Karpas-422 (cell line): ENCODE measurements at places on chromosomes 7 and 10. TPM values are rescaled to one million over a fixed set of nuclear protein-coding genes. Genes with fewer than 3 reads are reported as not detected.

Gene TFR2
- total RNA-seq, result 4.2 and 12.0 TPM in 2 replicates

Gene CXCL12
- not detected in 2 replicates for total RNA-seq

Gene CFTR
- not detected in 2 replicates for total RNA-seq

Gene SLC39A12
- not detected in 2 replicates for total RNA-seq

Gene HOXA11
- total RNA-seq, result not detected in 2 replicates

Gene VSTM4
- not detected in 2 replicates for total RNA-seq

Gene PLCE1
- not detected in 2 replicates for total RNA-seq

Gene PRSS1
- total RNA-seq, result not detected in 2 replicates

Gene ABCC2
- 0.07 and 1.4 TPM in 2 replicates for total RNA-seq

Gene OGDHL
- 0.75 and 1.8 TPM in 2 replicates for total RNA-seq

Gene CHAT
- total RNA-seq, result not detected in 2 replicates

Gene ANLN
- total RNA-seq, result 23.1 and 27.5 TPM in 2 replicates

Gene CDHR1
- not detected in 2 replicates for total RNA-seq

Gene GSTO2
- 0.43 and 1.3 TPM in 2 replicates for total RNA-seq

Gene PPP1R3C
- total RNA-seq, result not detected in 2 replicates

Gene PNLIPRP2
- total RNA-seq, result not detected in 2 replicates

Gene GJD4
- total RNA-seq, result not detected in 2 replicates

DNA sequence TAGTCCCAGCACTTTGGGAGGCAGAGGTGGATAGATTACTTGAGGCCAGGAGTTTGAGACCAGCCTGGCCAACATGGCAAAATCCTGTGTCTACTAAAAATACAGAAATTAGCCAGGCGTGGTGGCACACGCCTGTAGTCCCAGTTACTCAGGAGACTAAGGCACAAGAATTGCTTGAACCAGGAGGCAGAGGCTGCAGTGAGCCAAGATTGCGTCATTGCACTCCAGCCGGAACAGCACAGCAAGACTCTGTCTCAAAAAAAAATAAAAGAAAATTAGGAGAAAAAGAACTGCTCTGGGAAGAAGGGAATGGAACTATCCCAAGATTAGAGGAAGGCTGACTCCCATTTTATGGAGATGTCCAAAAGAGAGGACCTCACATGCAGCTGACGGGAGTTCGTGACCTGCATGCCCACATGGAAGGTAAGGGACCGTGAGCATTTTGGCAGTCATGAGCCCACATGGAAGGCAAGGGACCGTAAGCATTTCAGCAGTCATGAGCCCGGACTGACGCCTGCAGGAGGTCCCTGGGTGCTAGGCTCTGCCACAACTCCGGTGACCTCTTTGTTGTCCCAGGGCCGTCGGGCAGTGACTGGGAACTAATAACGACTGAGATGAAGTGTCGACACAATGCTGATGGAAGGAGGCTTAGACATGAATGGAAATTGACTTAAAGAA, 18.6 kb upstream of the GTPBP4 start:
- no peak for DNase-seq

DNA sequence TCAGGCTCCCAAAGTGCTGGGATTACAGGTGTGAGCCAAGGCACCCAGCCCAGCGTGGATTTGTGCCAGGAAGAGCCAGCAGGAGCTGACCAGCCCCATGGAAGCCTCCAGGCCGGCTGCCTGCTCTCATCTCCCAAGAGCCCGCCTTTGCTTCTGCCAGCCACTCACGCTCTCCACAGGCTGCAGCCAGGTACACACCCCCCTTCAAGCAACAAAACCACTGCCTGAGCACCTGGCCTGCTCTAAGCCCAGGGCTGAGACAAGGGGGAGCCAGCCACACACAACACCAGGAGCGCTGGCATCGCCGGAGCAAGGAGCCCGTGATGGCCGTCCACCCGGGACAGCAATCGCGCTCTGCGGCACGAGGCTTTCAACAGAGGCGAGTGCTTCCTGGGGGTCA, 34.5 kb downstream of the MAD1L1 start:
- DNase-seq, result no peak

DNA sequence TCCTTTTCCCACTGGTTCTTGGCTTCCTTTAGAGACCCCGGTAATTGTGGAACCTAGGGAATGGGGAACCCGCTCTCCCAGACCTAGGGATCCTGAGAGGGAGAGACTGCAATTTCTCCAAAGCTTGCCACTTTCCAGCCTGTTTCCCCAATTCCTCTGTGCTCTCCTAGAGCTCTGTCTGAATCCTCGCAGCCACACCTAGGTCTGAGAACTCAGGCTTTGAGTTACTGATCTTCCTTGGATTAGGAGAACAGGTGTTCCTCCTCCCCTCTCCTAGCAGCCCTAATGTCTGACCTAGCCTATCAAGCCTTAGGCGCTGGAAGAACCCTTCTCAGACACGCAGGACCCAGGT, 20.0 kb downstream of the WNT8B start:
- DNase-seq, result no peak

- no peak for DNase-seq
Observed at GRCh38 chr7:157667731-157668130, 330.9 kb downstream of the DNAJB6 start.

DNA sequence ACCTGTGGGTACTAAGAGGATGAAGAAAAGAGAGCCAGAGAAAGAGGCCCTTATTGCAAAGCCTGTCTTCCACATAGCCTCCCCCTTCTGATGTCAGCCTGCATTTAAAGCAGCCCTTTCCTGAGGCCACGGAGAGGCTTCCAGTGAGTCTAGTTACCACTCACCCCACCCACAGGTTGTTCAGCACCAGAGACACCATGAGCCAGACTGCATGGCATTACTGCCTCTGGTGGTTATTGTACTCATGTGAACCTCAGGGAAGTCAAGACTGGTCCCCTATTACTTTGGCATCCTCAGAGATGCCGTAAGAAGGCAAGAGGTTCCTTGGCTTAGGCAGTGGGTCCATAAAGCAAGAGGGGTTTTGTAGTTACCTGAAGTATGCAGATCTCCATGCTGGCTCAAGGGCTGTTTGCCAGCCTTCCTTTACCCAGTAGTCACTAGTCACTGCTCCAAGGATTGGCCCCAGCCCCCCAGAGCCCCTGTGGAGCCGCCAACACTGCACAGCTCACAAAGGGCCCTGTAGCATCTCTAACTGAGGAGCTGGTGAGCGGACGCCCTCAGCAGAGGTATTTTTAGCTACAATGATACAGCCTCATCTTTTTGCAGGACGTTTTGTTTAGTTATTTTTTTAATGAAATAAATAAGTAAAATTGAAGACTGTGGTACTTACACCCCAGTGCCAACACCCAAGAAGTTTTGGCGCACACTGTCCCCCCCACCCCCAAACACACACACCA, 20.7 kb downstream of the LRRC4 start:
- peak; percentile 86 for DNase-seq

GRCh38 chr7:138023618-138024342, 21.9 kb upstream of the CREB3L2 start:
- DNase-seq, result no peak

- no peak for DNase-seq
Observed at GRCh38 chr10:102233997-102234396, 7.3 kb downstream of the PITX3 start.

GRCh38 chr7:123133924-123134323, 65.8 kb downstream of the SLC13A1 start:
- no peak for DNase-seq

DNA sequence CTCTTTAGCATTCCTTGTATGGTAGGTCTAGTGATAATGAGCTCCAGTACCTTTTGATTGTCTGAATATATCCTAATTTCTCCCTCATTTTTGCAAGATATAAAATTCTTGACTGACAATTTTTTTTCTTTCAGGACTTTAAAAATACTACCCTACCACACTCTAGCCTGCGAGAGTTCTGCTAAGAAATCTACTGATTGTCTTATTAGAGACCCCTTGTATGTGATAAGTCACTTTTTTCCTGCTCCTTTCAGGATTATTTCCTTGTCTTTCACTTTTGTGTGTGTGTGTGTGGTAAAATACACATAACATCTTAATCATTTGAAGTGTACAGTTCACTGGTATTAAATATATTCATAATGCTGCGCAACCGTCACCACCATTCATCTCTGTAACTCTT, 68.7 kb upstream of the PPP1R9A start:
- no peak for DNase-seq

- DNase-seq, result no peak
Observed at GRCh38 chr7:44280636-44280992, 44.8 kb downstream of the CAMK2B start.

- DNase-seq, result no peak
Observed at GRCh38 chr10:131660427-131660826, 240.4 kb upstream of the PPP2R2D start.

DNA sequence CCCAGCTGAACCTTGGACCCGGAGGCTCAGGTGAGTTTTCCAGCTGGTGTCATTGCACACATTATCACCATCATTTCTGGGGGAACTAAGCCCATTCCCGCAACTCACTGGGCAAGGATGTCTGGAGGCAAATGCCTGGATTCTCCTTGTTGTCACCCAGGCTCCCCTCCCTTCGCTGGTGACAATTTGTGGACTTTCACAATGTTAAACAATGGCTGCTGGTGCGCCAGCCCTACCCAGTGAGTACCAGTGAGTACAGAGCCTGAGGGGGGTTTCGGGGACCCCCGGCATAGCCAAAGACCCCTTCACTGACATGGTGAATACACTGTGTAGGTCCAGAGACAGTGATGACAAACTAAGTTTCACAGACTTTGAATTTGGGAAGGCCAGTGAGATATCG, 189.2 kb downstream of the ADARB2 start:
- DNase-seq, result no peak

DNA sequence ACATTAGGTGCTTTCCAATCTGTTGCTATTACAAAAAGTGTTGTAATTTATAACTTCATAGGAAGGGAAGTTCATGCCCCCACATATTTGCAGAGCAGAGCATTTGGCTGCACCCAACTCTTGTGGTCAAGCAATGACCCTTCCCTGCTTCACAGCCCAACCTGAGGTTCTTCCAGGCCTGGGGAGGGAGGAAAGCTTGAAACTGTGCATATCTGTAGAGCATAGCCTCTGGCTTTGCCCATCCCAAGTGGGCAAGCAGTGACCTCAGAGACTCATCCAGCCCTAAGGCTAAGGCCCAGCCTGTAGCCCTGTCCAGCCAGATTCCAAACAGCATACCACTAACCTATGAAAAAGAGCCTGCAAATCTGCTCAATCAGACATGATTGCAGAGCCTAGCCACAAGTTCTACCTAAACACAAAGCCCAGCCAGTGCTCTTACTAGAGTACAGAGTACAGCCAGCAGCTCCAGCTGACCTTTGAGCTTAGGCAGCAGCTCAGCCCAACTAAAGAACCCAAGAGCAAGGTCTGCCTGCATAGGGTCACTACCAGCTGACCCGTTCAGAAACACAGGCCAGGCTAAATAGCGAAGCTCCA, 14.4 kb upstream of the GSTK1 start:
- DNase-seq, result no peak

GRCh38 chr10:78171633-78172400, 138.2 kb downstream of the RPS24 start:
- peak; percentile 65 for DNase-seq

- no peak for DNase-seq
Observed at GRCh38 chr7:106657085-106657991, 3.6 kb downstream of the CCDC71L start.

- peak; percentile 51 for DNase-seq
Observed at GRCh38 chr10:63767138-63767801, 246.1 kb downstream of the REEP3 start.

DNA sequence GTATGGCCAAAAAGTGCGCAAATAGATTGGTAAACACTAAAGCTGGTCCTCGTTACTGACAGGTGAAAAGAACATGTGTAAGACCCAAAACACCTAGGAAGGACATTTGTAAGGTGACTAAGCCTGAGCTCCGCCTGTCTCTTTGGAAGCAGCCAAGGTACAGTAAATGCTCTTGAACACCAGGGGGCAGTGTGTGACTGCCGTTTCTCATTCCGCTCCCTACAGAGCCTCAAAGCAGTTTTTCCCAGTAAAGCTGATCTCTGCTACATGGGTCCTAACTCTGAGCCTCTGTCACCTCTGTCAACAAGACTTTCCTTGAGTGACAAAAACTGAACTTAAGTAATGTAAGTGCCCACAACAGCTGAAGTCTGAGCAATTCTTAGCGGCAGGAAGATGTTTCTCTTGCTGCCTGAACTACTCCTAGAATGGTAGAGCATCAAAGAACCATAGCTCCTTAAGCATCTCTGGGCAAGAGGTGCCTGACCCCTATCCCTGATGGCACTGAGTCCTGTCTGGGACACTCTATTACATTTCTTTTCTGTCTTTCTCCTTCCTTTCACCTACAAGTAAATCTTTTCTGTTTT, 238.0 kb upstream of the INHBA start:
- peak; percentile 85 for DNase-seq

DNA sequence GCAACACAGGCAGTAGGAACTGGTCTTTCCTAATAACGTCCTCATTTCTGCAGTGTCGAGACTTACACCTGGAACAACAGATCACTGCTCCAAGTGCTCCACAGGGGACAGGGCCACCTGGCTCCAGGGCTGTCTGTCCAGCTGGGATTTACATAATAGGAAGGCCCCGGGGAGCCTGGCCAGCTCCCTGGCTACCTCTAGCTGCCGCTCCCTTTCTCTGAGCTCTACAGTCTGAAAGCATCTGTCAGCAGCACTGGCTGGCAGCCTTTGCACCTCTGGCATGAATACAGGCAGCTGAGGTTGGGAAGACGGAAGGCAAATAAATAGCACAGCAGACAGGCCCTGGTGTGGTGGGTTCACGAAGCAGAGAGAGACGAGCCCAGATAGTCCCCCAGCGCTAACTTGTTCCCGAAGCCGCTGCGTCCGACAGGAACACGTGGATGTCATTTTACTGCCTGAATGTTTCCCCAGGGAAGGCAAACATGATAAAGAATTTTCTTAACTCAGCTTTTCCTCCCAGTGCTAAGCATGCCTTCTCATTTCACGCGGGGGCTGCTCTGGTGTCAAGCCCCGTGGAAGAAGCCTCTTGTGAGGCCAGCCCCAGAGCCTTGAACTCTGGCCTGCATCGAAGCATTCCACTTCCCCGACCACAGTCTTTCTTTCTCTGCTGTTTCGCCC, 105.4 kb downstream of the ITIH5 start:
- DNase-seq, result no peak

DNA sequence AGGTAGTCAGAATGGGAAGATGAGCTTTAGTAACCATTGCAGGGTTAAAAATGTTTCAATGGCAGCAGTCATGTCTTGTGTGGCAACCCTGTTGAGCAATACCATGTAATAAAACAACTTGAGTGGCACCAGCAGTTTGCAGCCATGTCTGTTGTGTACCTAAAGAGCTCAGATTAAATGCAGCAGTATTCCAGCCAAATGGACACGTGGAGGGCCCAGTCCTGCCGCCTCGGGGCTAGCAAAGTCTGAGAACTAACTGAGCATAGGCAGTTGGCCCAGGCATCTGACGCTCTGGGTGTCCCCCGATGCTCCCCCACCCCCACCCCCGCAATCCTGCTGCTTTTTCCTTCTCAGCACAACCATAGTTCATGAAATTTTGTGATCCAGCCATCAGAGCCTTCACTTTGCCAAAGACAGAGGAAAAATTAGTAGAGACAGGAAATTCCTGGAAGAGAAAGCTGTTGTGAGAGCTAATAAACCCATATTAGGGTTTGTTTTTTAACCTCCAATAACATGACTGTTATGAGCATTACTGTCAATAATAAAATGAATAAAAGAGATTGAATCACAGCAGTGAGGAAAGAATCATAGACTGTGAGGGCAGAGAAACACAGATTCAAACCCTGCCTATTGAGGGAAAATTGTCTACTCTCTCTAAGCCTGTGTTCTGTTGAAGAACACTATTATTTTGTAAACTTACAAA, 220.6 kb upstream of the RHOBTB1 start:
- DNase-seq, result no peak
